ENCODE measurements at places on chromosomes 2 and 18.

DNA sequence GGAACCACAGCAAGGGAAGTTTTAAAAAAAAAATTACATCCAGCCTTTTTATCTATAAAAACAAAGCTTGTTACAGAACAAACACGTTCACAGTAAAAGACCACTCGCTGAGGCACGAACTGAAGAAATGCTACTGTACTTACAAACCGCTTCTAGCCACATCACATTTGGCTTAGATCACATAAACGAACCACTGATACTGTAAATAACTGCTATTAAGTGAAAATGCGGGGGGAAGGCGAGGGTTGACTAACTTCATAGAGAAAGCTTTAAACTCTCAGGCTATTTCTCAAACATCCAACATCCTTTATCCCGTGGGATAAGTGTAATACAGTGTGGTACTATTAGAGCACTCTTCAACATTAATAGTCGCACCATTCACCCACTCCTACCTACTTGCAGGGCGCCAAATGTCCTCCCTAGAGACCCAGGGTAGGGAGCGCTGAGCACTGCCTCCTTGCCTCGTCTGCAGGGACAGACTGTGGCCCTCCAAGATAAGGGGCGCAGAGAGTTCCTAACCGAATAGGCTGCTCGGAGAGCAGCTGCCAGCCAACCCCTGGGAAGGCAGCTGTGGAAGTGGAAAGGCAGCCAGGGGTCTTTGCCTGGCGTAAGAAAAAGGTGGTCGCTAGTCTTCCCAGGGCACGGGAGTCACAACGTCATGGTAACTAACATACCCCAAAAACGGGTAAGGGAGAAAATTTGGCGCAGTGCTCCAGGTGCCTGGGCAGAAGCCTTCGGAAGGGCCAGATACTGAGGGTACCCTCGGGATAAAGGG lies 854 bp downstream of the GPR155 start:
- no peak for DNase-seq

DNA sequence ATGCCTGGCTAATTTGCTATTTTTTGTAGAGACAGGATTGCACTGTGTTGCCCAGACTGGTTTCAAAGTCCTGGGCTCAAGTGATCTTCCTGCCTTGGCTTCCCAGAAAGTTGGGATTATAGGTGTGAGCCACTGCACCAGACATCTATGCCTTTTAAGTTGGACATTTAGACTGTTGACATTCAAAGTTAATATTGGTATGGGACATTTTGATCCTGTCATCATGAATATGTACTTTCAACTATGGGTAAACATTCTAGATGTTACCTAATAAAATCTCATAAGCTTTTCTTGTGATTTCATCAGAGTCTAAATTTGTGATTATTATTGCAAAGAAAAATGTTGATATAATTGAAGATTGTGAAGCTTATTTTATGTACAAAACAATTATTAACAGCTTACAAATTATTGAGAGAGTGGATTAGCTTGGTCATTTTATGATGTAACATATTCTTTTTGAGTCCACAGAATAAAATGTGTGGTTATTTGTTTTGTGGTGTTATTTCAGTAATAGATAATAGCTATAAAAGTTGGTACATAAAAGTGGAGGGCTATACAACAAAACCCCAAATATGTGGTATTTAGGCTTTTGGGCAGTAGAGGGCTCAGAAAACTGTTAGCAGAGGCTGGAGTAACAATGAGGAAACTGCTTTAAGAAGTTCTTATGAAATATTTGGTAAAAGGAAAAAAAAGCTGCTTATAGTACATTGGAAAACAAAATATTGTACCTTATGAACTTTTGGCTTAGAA lies 41.4 kb downstream of the STARD6 start:
- DNase-seq, result no peak

GRCh38 chr2:1675633-1676032 lies 68.7 kb downstream of the PXDN start:
- DNase-seq, result no peak

GRCh38 chr2:17355608-17356329 lies 162.5 kb downstream of the RAD51AP2 start:
- no peak for DNase-seq

GRCh38 chr18:76801567-76802505 lies 20.5 kb upstream of the ZNF236 start:
- DNase-seq, result peak; percentile 53

- DNase-seq, result no peak
Observed at GRCh38 chr2:70923378-70924015, 12.2 kb upstream of the ATP6V1B1 start.

DNA sequence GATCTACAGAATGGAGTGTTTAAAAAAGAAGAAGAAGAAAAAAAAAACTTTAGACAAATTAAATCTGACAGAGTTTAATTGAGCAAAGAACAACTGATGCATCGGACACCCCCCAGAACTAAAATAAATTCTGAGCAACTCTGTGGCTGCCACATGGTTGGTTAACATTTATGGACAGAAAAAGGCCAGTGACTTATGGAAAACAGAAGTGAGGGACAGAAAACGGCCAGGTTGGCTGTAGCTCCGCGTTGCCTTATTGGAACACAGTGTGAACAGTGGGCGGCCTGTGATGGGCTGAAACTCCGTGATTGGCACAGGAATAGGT lies 75.6 kb downstream of the SPP2 start:
- DNase-seq, result no peak

GRCh38 chr18:21743166-21743832 lies 2.7 kb downstream of the MIB1 start:
- DNase-seq, result no peak

GRCh38 chr18:22728481-22729105 lies 204.5 kb upstream of the RBBP8 start:
- no peak for DNase-seq

DNA sequence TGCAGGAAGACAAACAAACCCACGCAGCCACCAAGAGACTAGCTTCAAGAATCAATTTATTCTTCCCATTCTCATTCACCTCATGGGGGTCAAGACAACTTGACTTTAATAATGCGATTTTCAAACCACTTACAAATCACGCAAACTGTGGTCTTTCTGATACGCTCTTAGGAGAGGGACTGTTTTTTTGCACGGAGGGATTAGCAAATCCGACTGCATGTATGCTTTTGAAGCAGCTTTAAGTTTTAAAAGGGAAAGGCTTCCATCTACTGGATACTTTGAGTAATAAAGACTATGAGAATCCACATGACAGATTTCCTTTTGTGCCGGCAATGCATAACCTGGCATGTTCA lies 322.9 kb upstream of the KCNJ3 start:
- DNase-seq, result no peak

DNA sequence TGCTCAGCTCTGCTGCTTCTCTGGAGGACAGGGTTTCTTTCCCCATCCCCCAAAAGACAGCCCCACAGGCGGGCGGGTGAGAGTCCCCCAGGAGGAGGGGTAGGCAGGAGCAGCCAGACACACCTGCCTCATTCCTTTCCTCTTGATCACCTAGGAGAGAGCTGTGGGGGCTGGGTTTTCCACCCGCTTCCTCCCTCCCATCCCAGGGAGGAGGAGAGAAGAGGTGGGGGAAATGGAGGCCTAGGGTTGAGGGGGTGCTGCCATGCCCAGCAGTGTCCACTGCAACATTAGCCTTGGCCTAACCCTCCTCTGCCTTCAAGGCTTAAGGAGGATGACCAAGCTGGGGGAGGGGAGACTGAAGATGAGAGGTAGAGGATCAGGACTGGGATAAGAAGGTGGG lies 14.7 kb downstream of the WNT10A start:
- no peak for DNase-seq

DNA sequence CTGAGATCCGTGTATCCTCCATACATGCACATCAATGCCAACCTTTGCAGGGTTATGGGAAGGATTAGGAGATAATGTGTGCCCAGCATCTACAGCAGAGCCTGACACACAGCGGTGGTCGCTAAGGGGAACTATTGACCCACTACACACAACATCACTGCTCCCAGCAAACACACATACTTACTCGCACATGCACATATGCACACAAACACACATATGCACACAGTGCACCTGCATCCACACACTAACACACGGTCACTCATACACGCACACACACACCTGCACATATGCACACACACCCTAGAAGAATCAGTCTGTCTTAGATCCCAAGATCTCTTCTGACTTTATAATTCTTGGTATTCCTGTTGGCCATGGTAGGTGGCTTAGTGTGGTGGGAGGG lies 118.3 kb downstream of the GYPC start:
- DNase-seq, result no peak

DNA sequence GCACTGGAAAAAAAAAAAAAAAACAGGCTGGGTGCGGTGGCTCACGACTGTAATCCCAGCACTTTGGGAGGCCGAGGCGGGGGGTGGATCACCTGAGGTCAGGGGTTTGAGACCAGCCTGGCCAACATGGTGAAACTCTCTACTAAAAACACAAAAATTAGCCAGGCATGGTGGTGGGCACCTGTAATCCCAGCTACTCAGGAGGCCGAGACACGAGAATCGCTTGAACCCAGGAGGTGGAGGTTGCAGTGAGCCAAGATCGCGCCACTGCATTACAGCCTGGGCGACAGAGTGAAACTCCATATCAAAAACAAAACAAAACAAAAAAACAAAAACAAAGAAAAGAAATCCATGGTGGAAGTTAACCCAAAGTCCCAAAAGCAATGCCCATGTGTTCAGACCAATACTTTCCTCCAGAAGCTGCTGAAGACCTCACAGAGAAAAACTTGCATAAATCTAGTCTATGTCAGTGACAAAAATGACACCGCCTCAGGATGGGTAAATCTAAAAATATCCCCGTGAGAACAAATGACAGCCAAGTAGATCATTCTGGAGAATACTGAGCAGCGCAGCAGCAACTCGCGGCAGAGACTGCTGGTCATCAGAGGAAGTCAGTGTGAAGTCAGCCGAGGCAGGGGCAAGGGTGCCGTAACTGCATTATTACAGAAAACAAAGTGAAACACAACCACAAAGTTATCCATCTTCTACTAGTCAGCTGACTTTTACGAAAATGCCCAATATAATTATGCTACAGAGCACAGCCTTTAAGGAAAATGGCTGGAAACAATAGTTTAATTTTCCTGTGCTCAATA lies 41.0 kb downstream of the LPIN2 start:
- DNase-seq, result peak; percentile 60

DNA sequence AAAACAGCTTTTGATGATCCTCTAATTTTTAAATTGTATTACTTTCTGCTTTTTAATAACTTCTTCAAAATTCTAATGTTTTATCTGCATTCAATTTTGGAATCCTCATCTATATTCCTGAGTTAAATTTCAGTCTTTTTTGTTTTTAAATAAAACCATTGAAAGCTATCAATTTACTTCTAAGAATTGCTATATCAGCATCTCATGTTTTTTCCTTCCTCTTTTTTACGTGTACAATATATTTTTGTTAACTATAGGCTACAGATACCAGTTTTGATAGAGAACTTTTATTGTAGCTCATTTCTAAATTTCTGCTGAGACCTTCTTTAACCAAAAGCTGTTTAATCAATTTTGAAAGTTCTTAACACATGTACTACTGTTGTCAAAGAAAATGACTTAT lies 84.5 kb downstream of the SS18 start:
- no peak for DNase-seq

GRCh38 chr18:44609181-44609941 lies 71.3 kb upstream of the SETBP1 start:
- no peak for DNase-seq

- no peak for DNase-seq
Observed at GRCh38 chr2:3523551-3524041, 4.3 kb upstream of the ADI1 start.

- DNase-seq, result peak; percentile 6
Observed at GRCh38 chr2:200585730-200586643, at the start of gene AOX1. TSS of gene AOX1 (plus strand) at chr2:200586014. CDS start at chr2:200586109, 95 bp downstream.

GRCh38 chr2:51219468-51219867 lies 187.5 kb upstream of the NRXN1 start:
- DNase-seq, result no peak

DNA sequence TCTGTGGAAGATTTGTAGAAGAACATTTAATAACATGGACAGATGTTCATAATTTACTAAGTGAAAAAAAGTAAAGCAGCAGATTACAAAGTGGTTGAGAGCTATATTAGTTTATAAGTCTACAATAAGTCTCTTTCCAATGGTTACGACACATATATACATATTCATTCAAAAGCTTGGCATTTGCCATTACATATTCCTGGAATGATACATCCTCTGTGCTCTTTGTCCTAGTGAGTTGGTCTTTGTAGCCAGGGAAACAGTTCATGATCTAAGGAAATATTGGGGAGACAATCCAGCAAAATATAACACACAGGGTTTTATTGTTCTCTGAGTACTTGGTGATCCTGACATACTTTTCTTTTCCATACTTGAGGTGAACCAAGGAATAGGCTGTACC lies 32.5 kb upstream of the SOS1 start:
- no peak for DNase-seq

GRCh38 chr2:79666430-79666829 lies 153.6 kb downstream of the CTNNA2 start:
- no peak for DNase-seq

GRCh38 chr2:12931186-12931844 lies 214.6 kb downstream of the TRIB2 start:
- DNase-seq, result no peak

GRCh38 chr2:240480834-240481623 lies 45.6 kb downstream of the GPC1 start:
- DNase-seq, result no peak

DNA sequence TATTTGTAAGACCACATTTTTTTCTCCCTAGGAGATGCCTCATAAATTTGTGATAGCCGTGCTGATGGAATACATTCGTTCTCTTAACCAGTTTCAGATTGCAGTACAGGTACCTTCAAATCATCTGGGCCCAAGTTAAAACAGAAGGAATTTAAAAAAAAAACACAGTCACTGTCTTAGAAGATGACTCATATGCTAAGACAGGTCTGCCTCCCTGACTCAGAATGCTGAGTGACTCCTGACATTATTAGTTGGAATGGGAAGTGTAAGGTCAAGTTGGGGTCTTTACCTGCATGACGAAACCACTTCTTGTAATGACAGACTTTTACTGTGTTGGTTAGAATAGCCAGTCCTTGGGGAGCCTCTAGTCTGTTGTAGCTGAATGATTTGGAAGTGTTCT lies 26.3 kb downstream of the RMC1 start:
- no peak for DNase-seq

DNA sequence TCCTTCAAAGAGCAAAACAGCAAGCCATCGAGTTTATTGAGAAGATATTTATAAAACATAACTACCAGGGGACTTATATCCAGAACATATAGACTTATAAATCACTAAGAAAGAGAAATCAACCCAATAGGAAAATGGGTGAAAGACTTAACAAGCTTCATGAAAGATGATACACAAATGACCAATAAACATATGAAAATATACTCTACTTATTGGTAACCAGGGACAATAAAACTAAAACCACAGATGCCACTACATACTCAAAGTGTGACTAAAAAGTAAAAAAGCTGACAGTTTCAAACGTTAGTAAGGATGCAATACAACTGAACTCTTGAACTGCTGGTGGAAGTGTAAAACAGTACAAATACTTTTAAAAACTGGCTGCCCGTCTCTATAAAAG lies 154.3 kb downstream of the TMEM163 start:
- DNase-seq, result no peak

DNA sequence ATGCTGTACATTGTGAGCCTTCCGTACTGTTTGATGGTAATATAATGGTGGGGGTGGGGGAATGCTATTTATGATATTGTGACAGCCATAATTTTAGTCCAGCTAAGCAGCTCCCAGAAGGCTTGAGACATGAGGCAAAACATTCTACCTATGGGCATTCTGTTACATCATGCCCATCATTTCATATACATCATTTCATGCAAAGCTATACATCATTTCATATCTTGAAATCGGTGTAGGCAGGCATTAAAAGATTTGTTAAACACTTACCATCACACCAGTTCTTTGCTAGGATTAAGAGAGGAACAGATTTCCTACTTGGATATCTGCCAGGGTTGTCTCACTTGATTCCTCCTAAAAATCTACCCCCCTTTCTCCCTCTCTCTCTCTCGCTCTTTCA lies 84.5 kb downstream of the COL5A2 start:
- no peak for DNase-seq
